Stimulated activated CD4-positive, alpha-beta T cell treated with anti-CD3 and anti-CD28 coated beads, TNF-alpha, amount 100 ng/mL, for 24 hours (primary cell): ENCODE measurements at places on chromosomes 4 and X.

GRCh38 chrX:150623583-150623982 is 55.2 kb downstream of the MTM1 start:
- no peak for DNase-seq

- DNase-seq = no peak
Observed at GRCh38 chrX:82711457-82711856, 796.6 kb upstream of the POU3F4 start.

DNA sequence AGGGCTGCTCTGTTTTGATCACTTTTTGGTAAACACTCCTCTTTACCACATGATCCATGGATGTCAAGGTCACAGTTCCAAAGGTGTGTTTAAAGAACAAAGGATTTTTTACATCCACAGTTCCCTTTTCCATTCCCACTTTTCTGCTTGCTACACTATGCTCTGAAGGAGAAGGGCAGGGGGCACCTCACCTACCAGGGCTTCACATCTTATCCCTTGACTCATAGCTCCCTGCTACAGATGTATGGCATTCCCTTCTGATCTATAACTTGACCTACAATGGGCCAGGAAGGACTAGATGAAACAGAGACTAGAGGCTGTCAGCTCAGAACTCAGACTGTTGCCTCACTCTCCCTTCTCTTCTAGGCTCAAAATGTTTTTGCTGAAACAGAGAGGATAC is 233.1 kb upstream of the RPS6KA3 start:
- DNase-seq = no peak

- no peak for DNase-seq
Observed at GRCh38 chr4:72587334-72587733, 18.3 kb upstream of the ADAMTS3 start.
